Hematopoietic multipotent progenitor cell treated with erythropoietin and hydrocortisone succinate and interleukin-3 and kit ligand, for 15 days (in vitro differentiated cells): ENCODE measurements at places on chromosomes 7 and 10.

DNA sequence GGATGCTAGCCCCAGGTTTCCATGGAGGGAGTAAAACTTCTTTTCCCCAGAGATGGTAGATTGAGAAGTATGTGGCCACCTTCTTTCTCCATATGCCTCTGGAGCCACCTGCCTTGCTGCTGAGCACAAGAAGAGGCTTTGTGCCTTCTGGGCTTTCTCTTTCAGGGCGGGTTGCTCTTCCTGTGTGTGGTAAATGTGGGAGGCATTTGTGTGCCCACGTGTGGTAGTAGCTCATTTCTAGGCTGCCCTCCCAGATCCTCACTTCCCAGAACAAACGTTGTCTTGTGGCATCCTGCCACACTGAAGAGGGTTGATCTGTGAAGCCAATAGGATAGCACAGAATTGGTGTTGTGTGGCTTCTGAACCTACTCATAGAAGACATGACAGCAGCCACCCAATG is 342.0 kb upstream of the PODXL start:
- DNase-seq: no peak

GRCh38 chr7:75055830-75056772 is 17.5 kb downstream of the RCC1L start:
- DNase-seq: no peak

DNA sequence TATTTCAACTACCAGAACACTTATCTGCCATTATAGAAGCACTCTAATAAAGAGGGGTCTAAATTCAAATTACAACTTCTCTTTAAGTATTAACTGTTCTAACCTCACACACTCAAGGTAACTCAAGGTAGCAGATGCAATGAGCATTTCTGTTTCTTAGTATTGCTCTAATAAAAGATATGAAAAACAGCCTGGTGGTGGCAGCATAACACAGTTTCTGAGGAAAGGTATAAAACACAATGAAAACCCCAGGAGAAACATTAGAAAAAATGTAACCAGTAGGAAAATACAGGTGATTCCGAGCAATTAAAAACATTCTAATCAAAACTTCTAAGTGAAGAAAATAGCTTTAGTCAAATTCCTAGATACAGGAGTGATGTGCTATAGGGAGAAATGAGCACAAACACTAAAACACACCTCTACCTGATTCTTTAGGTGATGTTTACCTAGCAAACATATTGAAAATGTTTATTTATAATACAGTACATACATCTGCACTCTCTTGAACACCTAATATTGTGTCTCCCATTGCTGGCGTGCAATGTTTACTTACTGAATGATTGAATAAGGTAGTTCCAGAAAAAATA is 3.5 kb downstream of the MKRN1 start:
- peak; percentile 81 for DNase-seq

- no peak for DNase-seq
Measured at GRCh38 chr7:101035941-101036340, 16.1 kb downstream of the MUC17 start.

DNA sequence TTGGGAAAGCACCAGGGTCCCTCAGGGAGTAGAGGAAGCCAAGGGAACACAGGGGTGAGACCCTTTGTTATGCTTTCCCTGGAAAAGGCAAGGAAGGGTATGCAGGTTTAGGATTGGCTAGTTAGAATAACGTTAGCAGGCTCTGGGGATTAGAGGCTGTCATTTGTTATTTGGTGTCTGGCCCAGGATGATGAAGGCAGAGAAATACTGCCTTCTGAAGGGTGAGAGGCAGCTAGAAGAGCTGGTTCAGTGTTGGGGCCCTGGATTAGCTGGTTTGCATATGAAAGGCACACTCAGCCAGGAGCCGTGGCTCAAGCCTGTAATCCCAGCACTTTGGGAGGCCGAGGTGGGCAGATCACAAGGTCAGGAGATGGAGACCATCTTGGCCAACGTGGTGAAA is 3.0 kb upstream of the PILRA start:
- no peak for DNase-seq

DNA sequence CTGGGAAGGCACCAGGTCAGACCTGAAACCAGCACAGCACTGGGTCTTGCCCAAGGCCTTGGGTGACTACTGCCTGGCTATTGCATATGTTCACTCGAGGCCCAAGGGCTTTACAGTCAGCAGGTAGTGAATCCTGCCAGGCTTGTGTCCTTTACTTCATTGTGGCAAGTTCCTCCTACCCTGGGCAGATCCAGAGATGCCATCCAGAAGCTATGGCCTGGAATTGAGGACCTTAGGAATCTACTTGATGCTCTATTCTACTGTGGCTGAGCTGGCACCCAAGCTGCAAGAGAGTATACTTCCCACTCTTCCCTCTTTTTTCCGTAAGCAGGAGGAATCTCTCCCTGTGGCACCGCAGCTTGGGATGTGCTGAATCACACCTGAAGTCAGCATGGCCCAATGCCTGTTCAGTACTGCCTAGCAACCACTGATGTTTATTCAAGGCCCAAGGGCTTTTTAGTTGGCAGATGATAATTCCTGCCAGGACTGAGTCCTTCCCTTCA is 246.7 kb upstream of the CTBP2 start:
- no peak for DNase-seq

DNA sequence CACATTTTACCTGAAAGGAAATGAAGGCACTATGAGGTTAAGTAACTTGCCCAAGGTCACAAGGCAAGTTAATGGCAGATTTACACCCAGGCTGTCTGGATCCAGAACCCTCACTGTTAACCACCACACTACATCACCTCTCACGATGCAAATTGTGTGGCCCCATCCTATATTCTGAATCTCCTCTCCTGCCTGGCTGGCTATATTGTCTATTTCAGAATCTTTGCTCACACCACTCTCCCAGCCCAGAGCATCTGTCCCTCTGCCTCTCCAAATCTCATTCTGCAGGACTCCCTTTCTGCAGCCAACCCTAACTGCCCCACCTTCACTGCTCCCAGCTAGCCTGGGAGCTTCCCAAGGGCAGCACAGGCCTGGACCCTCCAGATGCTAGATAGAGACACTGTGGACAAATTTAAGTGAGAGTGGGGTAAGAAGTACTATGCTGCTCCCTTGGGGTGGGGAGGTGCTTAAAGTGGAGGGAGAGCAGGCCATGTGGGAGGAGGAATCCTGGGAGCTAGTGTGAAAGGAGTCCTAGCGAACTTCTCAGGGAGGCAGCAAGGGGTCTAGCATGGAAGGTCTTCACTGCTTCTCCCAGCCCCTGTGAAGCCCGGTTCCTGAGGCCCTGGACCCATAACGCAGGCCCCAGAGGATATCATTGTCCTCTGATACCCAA is 786 bp downstream of the CUEDC2 start:
- no peak for DNase-seq

DNA sequence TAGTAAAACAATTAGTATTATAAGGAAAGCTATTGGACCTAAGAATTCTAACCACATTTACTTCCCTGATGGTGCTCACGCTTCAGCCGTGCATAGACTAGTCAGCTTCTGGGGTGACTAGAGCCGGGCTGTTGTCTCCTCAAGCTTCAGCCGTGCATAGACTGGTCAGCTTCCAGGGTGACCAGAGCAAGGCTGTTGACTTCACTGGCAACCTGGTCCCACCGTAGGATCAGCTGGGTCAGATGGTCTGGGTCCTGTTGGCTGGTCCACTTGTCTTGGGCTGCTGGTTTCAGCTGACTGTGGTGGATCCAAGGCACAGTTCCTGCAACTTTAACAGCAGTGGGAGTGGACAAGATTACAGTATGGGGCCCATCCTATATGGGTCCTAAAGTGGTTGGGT is 99.4 kb downstream of the TRIM24 start:
- no peak for DNase-seq

- no peak for DNase-seq
Measured at GRCh38 chr7:20284003-20284770, 46.5 kb upstream of the ITGB8 start.

DNA sequence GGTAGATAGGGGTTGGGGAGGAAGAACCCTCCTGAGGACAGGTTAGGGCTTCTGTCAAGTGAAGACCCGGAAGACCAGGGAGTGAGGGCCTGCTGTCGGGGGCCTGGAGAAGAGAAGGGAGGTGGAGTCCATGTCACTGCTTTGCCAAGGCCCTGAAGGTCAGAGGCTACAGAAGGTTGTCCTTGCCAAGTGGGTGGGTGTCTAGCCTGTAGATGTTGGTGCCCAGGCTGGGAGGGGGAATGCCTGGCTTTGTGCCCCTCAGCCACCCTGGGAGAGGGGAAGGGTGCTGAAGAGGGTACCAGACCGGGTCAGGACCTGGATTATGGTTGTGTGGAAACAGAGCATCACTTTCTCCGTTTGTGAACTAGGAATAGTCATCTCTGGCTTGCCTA is 67.2 kb upstream of the AQP1 start:
- DNase-seq: no peak

- peak; percentile 37 for DNase-seq
Measured at GRCh38 chr7:41002741-41003610, 699.9 kb downstream of the INHBA start.

DNA sequence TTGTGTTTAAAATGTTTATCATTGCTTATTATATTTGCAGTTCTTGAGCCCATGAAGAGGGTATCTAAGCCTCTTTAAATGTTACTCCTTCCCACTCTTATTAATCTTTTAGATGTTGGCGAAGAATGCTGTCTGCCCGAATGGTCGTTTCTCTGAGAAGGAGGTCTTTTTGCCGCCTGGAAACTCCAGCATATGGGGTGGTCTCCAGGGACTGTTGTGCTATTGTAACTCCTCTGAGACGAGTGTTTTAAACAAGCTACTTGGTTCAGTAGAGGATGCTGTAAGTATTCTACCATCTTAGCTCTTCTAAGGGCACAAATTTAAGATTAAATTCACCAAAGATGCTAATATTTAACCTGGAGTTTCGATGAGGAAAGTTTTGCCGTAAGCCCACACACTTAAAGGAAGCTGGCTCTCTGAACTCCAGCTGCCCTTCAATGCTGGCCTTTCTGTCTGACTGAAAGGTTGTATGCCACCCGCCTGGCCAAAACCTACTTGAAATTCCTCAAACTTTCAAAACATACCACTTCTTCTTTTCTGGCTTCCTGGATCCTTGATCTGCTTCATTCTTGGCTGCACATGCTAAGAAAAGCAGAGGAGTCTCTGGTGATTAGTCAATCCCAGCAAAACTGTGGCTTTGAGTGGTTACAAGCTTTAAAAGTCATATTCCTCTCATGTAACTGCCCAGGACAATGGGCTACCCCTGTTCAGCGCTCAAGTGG is 74.7 kb downstream of the ABCA13 start:
- no peak for DNase-seq

- DNase-seq: no peak
Measured at GRCh38 chr10:73469579-73469978, 26.2 kb downstream of the PPP3CB start.

DNA sequence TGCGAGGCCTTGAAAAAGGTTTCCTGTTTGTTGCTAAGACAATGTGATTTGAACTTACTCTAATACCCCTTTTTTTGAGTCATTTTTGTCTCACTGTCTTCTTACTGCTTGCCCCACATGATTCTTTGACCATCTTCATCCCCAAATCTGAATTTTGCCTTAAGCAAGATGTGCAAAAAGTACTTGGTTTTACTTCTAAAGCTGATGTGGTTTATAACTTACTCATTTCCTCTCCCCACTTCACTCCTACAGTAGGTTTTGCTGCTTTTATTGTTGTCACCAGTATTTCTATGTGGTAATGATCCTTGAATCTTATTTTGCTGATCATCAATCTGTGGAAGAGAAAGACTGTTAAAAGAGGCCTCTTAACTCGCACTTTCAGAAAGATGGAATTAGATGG is 396.4 kb downstream of the SDK1 start:
- DNase-seq: no peak

DNA sequence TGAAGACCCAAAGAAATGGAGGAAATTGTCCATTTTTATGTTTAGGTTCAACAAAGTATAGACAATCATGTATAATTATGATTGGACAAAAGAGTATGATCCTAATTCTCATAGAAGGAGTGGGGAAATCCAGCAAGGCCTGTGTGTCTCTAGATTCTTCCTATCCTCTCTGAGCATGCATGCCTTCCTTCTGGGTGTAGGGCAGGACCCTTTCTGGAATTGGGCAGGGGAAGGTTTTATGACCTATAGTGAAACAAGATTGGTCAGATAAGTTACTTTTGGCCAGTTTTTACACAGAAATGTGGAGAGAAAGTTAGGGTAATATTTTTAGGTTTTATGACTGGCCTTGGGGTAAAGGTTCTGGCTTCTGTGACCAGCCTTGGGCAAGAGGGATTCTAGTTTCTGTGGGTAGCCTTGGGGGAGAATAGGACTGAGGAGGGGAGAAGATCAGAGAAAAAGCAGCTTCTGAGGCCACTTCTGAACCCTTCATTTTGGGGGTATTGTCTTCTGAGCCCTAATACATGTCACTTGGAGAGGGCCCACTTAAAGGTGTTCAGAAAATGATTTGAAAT is 289.4 kb downstream of the EXOC4 start:
- no peak for DNase-seq

DNA sequence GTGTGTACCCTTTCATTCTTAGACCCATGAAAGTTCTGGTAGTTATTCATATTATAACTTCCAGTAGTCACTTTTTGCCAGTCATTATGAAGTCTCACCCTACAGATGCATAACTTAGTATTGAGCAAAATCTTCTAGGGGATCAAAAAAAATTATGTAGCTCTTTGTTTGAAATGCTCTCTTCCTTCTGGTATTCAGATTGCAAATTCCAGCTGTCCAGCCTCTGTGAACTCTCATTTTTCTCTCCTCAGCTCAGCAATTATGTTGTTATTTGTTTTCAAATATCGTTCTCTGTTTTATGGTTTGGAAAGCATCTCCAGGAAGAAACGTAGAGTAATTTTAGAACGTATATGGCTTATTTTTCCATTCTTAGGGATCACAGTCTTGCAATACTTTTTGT is 442.5 kb downstream of the SEMA3D start:
- no peak for DNase-seq

DNA sequence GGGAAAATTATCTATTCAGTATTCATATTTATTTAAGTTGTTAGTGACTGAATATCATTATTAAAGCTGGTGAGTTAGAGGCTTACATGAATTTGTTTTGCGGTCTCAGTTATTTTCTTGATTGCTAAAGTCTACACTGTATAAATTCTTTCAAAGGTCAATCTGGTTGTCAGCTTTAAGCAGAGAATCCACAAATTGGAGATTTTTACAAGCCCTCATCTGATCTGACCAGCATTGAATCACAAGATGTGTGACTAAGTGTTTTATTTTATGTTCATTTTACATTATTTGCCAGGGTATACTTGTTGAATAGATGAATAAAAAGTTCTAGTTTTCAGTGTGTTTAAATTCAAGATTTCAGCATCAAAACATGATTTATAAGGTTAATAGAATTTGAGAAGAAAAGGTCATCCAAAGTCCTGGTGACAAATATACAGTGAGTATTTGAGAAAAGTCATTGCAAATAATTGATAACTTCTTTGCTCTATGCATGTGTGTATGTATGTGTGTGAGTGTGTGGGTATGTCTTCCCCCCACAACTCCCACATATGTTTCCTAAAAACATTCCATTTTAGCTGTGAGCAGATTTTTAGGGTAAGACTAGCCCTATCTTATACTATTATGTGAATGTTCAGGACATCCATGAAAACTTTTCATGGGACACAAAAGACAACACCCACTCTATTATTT is 4.4 kb downstream of the SEMA3A start:
- no peak for DNase-seq

GRCh38 chr7:32893207-32893524 is 1.6 kb upstream of the KBTBD2 start:
- DNase-seq: no peak
